H9 (cell line): ENCODE measurements at places on chromosomes 4 and X.

- H3K4me3 ChIP-seq: no peak overlapping the region
- no peaks in the 10 kb centered on the region for H3K27me3 ChIP-seq
- H3K27ac ChIP-seq: no peak overlapping the region
- no peak for DNase-seq
Observed at GRCh38 chr4:108683479-108683878, 33.1 kb downstream of the OSTC start.

DNA sequence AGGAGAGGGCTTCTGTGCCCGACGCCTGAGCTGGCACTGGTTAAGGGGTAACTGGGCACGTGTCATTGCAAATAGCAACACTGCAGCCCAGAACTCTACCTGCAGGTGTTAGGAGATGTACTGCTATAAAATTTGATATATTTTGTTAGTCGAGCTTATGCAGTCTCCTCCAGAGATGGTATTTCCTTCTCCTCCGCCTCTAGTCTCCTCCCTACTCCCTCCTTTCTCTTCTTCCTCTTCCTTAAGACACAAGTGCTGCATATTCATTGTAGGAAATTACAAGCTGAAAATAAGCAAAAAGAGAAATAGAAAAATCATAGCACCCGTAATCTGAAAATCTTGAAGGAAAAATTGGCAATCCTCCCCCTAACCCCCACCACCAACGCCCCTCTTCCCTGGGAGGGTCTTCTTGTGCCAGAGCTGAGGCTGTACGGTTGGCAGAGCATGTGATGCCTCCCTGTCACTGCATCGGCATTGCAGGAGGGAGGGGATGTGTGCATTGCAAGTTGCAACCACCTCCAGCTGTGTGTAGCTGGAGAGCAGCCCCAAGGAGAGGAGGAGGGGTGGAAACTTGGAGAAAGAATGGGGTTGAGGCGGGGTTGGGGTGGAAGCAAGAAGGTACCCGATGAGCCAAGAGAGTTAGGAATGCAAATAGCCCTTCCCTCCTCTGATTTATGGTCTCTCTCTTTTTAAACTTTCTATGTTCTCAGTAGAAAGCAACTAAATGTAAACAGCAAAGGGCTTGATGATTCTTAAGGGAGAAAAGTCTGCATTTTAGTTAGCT, 48.3 kb upstream of the MND1 start:
- no peaks in the 10 kb centered on the region; the same call in 1 of the 2 replicates for H3K4me1 ChIP-seq
- no peak for DNase-seq
- H3K27ac ChIP-seq: no peak overlapping the region
- peaks cover 66% of the 10 kb centered on the region for H3K36me3 ChIP-seq

- peaks cover 5% of the 10 kb centered on the region; the same call in 1 of the 2 replicates for H3K36me3 ChIP-seq
- no peak for DNase-seq
- no peaks in the 10 kb centered on the region for H3K4me1 ChIP-seq
- H3K27ac ChIP-seq: no peak overlapping the region
Observed at GRCh38 chr4:26873391-26874026, 12.9 kb downstream of the STIM2 start.

- no peak overlapping the region for H3K27ac ChIP-seq
- DNase-seq: no peak
Observed at GRCh38 chr4:39331191-39331590, 35.0 kb downstream of the RFC1 start.

DNA sequence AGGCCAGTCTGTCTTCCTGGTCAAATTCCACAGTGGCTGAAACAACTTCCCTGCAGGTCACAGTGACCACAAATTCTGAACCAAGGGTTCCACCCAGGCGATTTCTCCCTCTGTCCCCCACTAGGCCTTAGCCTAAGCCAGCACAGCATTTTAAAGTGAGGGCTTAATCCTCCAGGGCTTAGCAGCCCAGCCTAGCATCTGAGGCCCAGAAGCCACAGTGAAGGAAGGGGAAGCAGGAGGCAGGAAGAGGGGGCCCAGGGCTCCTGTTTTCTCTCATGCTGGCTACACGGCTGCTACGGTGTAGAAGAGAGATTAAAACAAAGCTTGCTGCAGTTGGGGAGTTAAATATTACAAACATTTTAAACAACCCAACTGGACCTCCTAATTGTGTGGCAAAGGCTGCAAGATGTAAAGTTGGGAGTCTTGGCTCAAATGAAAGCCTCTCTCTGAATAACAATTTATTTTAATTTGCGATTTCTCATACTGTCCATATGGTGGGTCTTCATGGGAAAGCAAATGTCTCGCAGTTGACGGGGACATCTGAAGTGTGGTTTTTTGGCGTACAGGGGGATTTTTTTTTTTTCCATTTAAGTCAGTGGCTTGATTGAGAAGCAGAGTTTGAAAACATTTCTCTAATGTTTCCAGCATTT, 170.8 kb upstream of the RAI2 start:
- H3K4me1 ChIP-seq: 0 out of 2 replicates have a peak, but pooled peaks cover 2% of the 10 kb centered on the region
- no peaks in the 10 kb centered on the region for H3K27me3 ChIP-seq
- H3K27ac ChIP-seq: no peak overlapping the region
- DNase-seq: no peak

GRCh38 chr4:144409525-144409924, 236.4 kb upstream of the HHIP start:
- no peak overlapping the region for H3K27ac ChIP-seq
- H3K4me1 ChIP-seq: no peaks in the 10 kb centered on the region
- no peak overlapping the region for H3K4me3 ChIP-seq
- H3K36me3 ChIP-seq: no peaks in the 10 kb centered on the region

DNA sequence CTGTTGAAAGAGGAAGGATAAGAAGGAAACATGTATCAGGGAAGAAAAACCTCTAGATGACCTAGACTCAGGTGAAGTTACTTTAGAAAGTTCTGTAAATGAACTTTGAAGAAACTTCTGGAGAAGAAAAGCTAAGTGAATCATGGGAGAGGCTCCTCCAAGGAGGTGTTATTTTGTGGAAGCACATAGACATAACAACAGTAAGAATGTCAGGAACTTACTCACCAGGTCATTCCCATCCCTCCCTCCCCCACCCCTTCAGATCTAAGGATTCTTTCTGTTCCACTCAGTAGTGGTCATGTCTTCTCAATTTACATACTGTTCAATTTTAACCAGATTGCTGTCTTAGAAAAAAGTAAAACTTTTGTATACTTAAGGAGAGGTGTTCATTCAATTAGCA, 310.5 kb upstream of the DDX53 start:
- H3K4me3 ChIP-seq: no peak overlapping the region
- H3K4me1 ChIP-seq: no peaks in the 10 kb centered on the region
- H3K27ac ChIP-seq: no peak overlapping the region
- peaks cover 5% of the 10 kb centered on the region; the same call in 2 of the 3 replicates for H3K36me3 ChIP-seq

DNA sequence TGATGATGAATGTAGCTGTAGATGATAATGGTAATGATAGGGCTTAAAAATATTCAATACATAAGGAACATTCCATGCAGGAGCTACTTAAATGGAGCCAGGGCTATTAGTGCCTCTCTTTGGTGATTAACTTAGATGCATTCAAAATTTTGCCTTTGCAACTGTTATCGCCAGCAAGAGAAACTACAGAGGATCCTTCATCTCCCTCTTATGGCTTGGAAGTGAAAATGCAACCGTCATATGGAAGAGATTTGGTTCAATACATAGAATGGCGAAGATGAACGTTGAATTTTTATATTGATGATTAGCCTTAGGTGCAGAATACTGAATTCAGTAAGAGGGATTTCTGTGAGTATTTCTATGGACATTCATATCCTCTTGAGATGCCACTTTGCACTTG, 134.5 kb upstream of the NLGN4X start:
- no peak overlapping the region for H3K4me3 ChIP-seq
- no peak overlapping the region for H3K27ac ChIP-seq
- peaks cover 9% of the 10 kb centered on the region for H3K36me3 ChIP-seq

DNA sequence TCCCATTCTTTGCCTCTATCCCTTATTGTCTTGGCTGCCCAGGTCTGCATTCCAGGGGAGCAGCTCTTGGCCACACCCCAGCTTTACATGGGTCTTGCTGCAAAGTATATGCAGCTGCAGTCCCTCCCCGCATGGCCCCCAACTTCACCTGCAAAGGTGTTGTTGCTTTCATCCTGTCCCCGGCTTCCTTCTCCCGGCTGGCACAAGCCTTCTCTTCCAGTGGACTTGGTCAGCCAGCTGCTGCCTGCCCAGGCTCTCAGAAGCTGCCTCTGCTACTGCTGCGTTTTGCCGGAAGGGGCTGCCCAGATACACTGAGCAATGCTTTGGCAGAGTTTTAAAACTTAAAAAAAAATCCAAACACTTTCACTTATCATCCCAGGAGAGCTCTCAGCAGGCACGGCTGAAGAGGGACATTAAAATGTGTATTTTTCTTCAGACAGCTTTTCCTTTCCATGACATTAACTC, 121.2 kb upstream of the PDLIM3 start:
- no peak overlapping the region for H3K27ac ChIP-seq
- no peaks in the 10 kb centered on the region for H3K27me3 ChIP-seq
- peaks cover 20% of the 10 kb centered on the region for H3K36me3 ChIP-seq

DNA sequence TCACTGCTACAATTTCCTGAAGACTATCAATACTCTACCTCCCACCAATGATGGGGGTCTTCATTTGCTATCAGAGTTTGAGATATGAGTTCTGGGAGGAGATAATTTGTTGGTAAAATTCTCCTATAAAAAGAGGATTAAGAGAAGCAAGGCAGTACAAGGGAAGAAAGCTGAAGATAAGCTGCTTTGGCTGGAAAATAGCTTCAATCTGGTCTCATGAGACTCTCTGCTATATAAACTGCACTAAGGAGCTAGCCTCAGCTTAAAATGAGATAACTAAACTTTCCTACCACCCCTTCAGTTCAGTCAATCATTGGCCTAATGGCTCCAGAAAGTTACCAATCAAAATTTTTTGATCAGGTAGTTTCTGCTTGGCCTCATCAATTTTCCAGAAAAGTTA, 2105.0 kb downstream of the ARAP2 start:
- H3K4me3 ChIP-seq: no peak overlapping the region
- H3K27ac ChIP-seq: no peak overlapping the region
- DNase-seq: no peak
- no peaks in the 10 kb centered on the region for H3K4me1 ChIP-seq
- H3K27me3 ChIP-seq: no peaks in the 10 kb centered on the region

DNA sequence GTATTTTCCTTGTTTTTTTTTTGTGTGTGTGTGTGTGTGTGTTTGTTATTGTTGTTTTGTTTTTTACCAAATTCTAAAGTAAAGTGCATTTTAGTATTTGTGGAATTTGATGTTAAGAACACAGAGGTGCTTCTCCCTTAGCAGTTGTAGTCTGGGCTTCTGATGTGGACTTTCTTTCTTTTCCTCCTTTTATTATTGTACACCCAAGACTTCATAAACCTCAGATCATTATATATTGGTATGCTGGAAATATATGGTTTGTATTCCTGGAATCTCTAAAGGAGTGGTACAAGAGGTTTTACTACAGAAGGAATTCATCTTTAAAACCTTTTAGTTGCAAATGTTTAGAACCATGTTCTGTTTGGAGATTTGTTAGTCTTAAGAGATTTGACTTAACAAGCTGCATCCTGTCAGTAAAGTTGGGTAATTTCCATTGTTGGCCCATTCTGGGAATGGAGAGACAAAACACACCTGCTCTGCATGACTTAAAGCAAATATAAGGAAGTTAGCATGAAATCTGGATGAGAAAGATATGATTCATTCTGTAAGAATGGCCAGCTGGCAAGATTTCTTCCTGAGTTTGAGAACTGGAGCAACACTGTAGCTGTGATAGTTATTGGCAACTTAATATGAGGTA, 64.0 kb downstream of the SMAD1 start:
- no peak overlapping the region for H3K27ac ChIP-seq
- peaks cover 7% of the 10 kb centered on the region; the same call in 1 of the 2 replicates for H3K4me1 ChIP-seq
- H3K4me3 ChIP-seq: no peak overlapping the region
- no peak for DNase-seq
- no peaks in the 10 kb centered on the region for H3K27me3 ChIP-seq
- H3K36me3 ChIP-seq: peaks cover 1% of the 10 kb centered on the region; the same call in 2 of the 3 replicates

DNA sequence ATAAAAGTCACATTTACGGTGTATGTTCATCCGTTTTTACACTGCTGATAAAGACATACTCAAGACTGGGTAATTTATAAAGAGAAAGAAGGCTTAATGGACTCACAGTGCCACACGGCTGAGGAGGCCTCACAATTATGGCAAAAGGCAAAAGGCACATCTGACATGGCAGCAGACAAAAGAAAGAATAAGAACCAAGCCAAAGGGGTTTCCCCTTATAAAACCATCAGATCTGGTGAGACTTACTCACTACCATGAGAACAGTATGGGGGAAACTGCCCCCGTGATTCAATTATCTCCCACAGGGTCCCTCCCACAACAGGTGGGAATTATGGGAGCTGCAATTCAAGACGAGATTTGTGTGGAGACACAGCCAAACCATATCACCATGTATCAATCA, 7.3 kb upstream of the GUCY1B1 start:
- H3K27ac ChIP-seq: no peak overlapping the region
- no peak for DNase-seq
- H3K4me3 ChIP-seq: no peak overlapping the region
- H3K36me3 ChIP-seq: no peaks in the 10 kb centered on the region

DNA sequence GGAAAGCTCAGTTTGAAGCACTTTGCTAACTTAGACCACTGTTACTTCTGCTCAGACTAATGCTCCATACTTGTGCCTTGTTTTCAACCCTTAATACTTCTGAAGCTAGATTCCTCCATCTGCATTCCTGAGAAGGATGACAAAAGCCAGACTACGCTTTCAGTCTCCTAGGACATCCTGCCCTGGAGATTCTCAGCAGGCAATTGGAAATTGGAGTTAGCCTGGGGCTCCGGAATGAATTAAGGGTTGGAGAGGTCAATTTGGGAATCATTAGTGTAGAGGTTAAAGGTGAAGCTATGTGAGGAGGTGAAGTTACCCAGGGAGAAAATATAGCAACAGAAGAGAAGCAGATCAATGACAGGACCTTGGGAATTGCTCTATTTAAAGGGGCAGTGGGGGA, 215.9 kb upstream of the MBNL3 start:
- peaks cover 3% of the 10 kb centered on the region; the same call in 1 of the 2 replicates for H3K4me1 ChIP-seq
- no peaks in the 10 kb centered on the region for H3K27me3 ChIP-seq
- H3K4me3 ChIP-seq: no peak overlapping the region

DNA sequence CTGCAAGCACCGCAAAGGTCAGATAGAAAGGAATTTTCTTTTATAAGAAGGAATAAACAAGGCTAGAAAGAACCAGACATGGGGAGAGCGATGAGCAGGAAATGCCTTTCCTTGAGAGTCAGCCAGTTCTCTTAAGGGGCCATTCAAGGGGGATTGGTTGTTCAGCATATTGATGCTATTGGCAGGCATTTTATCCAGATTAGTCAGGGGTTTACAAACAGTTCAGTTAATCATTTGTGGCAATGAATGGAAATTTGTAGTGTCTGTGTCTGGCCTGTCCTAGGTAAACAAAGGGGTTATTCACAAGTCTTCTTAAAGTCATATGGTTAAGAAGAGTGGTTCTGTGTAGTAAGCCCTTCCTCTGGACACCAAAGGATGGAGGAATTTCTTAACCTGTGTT, 184.7 kb upstream of the FRMPD4 start:
- H3K4me3 ChIP-seq: no peak overlapping the region
- no peak overlapping the region for H3K27ac ChIP-seq
- DNase-seq: no peak
- no peaks in the 10 kb centered on the region for H3K4me1 ChIP-seq
- no peaks in the 10 kb centered on the region for H3K27me3 ChIP-seq
